RWPE2 (cell line): ENCODE measurements at places on chromosomes 3 and 15.

DNA sequence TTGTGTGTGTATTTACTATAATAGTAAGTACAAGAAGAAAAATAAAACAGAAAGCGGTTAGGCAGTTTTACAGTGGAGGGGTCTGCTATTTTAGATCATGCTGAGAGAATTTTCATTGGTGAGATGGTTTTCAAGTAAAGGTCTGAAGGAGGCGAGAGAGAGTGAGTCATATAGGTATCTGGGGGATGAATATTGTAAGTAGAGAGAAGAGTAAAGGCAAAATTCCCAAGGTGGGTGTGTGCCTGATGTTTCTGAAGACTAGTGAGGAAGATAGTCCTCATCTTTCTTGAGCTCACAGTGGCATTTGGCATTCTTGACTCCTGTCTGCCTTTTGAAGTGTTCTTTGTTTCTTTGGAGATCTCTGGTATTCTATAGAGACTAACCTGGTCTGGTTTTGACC, 38.6 kb downstream of the CRYBG3 start:
- peaks cover 5% of the 10 kb centered on the region; the same call in 1 of the 2 replicates for H3K36me3 ChIP-seq
- H3K27me3 ChIP-seq, result no peaks in the 10 kb centered on the region
- peaks cover 6% of the 10 kb centered on the region for H3K4me1 ChIP-seq
- H3K27ac ChIP-seq, result no peak overlapping the region
- H3K4me3 ChIP-seq, result no peak overlapping the region

DNA sequence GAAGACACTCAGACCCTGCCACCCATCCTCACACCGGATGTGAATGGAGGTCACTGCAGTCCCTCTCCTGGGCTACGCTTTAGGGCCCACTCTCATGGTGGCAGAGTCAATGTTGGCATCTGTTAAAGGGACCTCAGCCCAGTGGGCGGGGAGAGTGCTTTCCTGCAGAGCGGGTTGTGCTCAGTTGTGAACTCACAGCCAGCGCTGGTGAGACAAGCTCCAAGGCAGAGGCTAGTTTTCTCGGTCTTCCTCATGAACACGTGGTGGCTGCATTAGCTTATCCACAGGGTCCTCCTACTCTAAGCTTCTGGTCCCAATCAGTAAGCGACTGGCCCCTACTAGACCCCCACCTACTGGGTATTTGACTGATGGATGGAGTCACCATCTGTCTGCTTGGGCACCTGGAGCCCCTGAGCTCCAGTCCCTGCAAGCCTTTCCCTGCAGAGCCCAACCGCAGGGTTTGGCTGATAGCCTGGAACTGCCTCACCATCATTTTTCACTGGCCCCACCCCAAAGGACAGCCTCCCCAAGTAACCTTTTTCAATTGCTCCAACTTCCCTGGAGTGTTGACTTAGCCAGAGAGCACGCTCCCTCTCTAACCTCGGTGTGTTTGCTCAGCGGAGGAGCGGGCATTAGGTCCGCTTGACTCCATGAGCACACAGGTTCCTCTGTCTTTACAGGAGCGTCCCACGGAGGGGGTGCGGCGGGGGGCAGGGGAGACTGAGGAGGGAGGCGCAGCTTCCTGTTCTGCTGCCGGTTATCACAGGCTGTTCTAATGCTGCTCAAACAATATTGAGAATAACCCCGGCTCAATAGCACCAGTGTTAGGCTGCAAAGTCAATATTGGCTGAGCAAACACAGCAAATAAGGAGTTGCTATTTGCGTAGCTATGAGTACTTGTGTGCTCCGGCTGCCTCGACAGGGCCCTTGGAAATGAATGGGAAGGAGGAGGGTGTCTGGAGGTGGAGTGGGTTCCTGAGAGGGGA, 141.7 kb downstream of the RPLP1 start:
- no peak overlapping the region for H3K4me3 ChIP-seq
- DNase-seq, result peak; percentile 95
- peaks cover 35% of the 10 kb centered on the region for H3K4me1 ChIP-seq
- no peaks in the 10 kb centered on the region for H3K36me3 ChIP-seq

- H3K4me1 ChIP-seq, result no peaks in the 10 kb centered on the region
- no peak overlapping the region for H3K27ac ChIP-seq
- DNase-seq, result no peak
- H3K36me3 ChIP-seq, result no peaks in the 10 kb centered on the region
- H3K4me3 ChIP-seq, result no peak overlapping the region
- no peaks in the 10 kb centered on the region for H3K27me3 ChIP-seq
Measured at GRCh38 chr3:125654526-125654925, 59.2 kb upstream of the OSBPL11 start.

DNA sequence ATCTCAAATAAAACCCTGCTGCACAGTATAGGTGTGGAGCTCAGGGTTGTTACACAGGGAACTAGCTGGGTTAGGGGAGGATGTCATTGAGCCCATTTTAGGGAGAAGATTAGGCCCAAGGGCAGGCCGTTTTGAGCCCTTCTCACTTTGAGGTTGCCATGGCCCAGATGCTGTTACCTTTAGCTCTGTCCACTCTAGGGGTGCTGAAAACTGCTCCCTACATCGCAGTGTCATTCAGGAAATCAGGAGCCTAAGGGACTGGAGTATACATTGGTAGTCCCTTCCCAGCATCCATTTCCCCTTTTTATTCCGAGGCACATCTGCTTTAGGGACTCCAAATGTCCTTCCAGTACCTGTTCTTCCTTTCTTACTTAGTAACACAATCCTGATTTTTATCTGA, 79.0 kb upstream of the SELENOK start:
- H3K27me3 ChIP-seq, result no peaks in the 10 kb centered on the region
- no peaks in the 10 kb centered on the region for H3K4me1 ChIP-seq
- H3K36me3 ChIP-seq, result no peaks in the 10 kb centered on the region
- no peak overlapping the region for H3K4me3 ChIP-seq

- no peak overlapping the region for H3K27ac ChIP-seq
- H3K4me1 ChIP-seq, result no peaks in the 10 kb centered on the region
- H3K36me3 ChIP-seq, result no peaks in the 10 kb centered on the region
- no peaks in the 10 kb centered on the region for H3K27me3 ChIP-seq
- no peak overlapping the region for H3K4me3 ChIP-seq
Measured at GRCh38 chr3:163482695-163483094, 1595.6 kb downstream of the SI start.

GRCh38 chr15:68387381-68388143, 44.4 kb downstream of the ITGA11 start:
- H3K27me3 ChIP-seq, result no peaks in the 10 kb centered on the region
- peaks cover 15% of the 10 kb centered on the region for H3K4me1 ChIP-seq
- DNase-seq, result peak; percentile 56
- H3K36me3 ChIP-seq, result no peaks in the 10 kb centered on the region
- H3K27ac ChIP-seq, result no peak overlapping the region

DNA sequence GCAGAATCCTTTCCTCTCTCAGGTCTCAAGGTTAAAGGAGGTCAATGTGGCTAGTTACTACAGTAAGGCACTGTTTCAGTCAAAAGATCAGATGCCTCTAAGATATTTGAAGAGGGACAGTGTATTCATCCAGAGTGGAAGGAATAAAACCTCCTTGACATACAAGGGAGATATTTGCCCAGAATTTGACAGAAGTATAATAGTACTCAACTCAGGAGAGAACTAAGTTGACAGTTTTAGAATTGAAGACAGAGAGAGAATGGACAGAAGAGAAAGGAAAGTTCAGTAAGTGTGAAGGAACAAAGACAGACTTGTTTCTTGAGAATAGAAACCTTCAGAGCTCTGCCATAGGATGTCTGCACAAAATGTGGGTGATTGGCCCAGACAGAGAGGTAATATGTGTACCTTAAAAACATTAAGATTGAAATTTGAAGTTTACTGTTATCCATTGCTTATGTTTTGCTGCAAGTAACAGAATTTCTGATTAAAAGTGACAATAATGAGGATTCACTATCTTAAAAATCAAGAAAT, 507.1 kb downstream of the IGSF11 start:
- H3K36me3 ChIP-seq, result no peaks in the 10 kb centered on the region
- peaks cover 27% of the 10 kb centered on the region for H3K4me1 ChIP-seq
- no peak overlapping the region for H3K4me3 ChIP-seq
- no peaks in the 10 kb centered on the region for H3K27me3 ChIP-seq
- DNase-seq, result no peak

DNA sequence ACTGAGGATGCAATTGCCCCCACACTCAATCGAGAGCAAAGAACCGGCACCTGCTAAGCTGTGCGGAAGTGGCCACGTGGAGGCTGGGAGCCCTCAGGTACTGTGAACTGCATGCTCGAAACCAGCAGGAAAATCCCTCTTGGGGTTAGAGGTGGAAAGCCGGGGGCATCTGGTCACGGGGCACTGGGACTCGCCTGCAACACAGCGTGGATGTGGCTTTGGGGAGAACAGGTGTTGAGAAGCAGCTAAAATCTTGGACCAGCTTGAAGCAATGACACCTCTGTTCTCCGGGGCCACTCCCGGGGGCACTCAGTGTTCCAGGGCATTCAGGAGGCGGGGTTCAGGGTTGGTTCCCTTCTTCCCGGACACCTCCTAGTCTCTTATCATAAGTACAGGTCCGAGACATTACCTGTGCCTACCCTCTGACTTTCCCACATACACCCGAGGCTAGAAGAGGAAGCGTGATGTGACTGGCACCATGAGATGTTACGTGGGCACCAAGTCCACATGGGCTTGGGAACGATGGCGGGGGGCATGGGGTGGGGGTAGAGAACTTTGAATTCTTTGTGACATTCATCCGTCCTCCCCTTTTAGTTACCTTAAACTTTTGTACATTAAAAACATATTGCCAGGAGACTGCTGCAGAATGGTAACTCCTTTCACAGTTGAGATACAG, 172.0 kb downstream of the ADAMTS17 start:
- no peaks in the 10 kb centered on the region for H3K36me3 ChIP-seq
- no peak overlapping the region for H3K4me3 ChIP-seq
- no peaks in the 10 kb centered on the region for H3K4me1 ChIP-seq
- H3K27ac ChIP-seq, result no peak overlapping the region
- no peaks in the 10 kb centered on the region for H3K27me3 ChIP-seq

GRCh38 chr3:46154311-46154710, 53.8 kb downstream of the CCR1 start:
- H3K27me3 ChIP-seq, result no peaks in the 10 kb centered on the region
- H3K4me1 ChIP-seq, result no peaks in the 10 kb centered on the region
- no peak for DNase-seq
- H3K27ac ChIP-seq, result no peak overlapping the region
